Airway epithelial cell (primary cell): ENCODE measurements at places on chromosomes 7 and 10. TPM values are rescaled to one million over a fixed set of nuclear protein-coding genes. Genes with fewer than 3 reads are reported as not detected.

Gene CALHM1
- not detected in 2 replicates for total RNA-seq

Gene ZP3
- 2.5 and 9.3 TPM in 2 replicates for total RNA-seq

Gene FFAR4
- total RNA-seq: not detected in 2 replicates

Gene CALN1
- total RNA-seq: not detected in 2 replicates

Gene TAC1
- not detected in 2 replicates for total RNA-seq

Gene ZFYVE27
- total RNA-seq: 8.3 and 17.0 TPM in 2 replicates

Gene LIPM
- total RNA-seq: 0.14 TPM in 1 of 2 replicates, not detected in the other

Gene CYP2C8
- total RNA-seq: 0.14 TPM in 1 of 2 replicates, not detected in the other

Gene ANXA7
- 72.2 and 95.4 TPM in 2 replicates for total RNA-seq

Gene NKX1-2
- 3.3 and 4.0 TPM in 2 replicates for total RNA-seq

Gene GIMAP5
- not detected in 2 replicates for total RNA-seq

Gene SFTPD
- total RNA-seq: 0.35 and 0.42 TPM in 2 replicates
